Umbilical cord (tissue), 2 donors: ENCODE measurements at places on chromosomes 12 and 14. TPM values are rescaled to one million over a fixed set of nuclear protein-coding genes. Genes with fewer than 3 reads are reported as not detected.

- DNase-seq: peak; percentile 71
Measured at GRCh38 chr12:127809275-127809674, 457.7 kb upstream of the TMEM132C start.

GRCh38 chr14:81523616-81524015 lies 10.0 kb downstream of the SEL1L start:
- DNase-seq: no peak

DNA sequence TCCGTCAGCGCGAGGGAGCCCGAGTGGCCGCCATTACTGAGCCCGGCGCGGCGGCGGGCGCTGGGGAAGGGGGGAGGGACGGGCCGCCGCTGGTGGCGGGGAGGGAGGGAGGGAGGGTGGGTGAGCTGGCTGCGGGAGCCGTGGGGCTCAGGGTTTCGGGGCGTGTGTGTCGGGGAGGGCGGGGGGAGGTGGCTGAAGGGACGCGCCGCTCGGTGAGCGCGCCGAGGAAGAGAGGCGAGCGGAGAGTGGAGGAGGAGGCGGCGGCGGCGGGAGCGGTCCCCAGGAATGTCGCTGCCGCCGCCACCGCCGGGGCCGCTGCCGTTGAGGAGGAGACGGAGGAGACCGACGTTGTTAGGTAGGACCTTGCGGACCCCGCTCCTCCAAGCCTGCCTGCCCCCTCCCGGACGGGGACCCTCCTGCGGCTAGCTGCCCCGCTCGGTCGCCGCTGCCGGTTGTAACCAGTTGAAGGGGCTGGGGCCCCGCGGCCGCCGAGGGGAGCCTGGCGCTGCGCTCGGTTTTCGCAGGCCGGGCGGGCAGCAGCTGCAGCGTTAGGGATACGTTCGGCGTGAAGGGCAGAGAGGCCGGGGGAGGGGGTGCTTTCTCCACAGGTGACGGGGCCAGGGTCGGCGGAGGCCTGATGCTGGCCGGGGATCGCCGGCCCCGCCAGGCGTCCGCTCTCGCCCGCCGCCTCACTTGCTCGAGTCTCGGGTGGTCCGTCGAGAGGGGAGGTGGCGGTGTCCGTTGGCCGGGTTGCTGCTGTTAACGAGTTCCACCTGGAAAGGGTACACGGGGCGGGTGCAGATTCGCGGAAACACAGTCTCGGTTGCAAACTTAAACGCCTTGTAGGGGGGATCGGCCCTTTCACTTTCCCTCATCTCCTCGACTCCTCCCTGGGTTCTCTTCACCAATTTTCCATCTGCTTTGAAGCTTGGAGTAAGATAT lies at the start of gene ARHGAP5:
Gene ARHGAP5, plus strand, starts transcription at position 224 of the 942 bp plus-strand sequence. CDS start 13,366 bp downstream, outside the sequence.
- DNase-seq: no peak

GRCh38 chr12:104411826-104412641 lies 44.7 kb upstream of the CHST11 start:
- no peak for DNase-seq

DNA sequence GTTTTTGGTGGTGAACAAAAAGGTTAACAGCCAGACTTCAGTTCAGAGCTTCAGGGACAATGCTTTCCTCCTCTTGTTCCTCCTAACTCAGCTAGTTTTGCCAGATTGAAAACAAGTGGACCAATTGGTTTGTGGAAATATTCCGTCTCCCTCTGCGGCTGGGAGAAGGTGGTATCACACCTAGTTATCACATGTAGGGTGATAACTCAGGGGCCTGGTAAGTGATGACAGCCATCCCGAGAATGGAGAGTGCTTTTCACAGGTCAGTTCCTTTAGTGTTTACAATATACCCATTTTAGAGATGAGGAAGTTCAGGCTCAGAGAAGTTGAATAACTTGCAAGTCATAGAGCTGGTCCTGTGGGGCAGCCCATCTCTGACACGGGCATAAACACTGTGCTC lies 60.7 kb upstream of the DICER1 start:
- DNase-seq: no peak

DNA sequence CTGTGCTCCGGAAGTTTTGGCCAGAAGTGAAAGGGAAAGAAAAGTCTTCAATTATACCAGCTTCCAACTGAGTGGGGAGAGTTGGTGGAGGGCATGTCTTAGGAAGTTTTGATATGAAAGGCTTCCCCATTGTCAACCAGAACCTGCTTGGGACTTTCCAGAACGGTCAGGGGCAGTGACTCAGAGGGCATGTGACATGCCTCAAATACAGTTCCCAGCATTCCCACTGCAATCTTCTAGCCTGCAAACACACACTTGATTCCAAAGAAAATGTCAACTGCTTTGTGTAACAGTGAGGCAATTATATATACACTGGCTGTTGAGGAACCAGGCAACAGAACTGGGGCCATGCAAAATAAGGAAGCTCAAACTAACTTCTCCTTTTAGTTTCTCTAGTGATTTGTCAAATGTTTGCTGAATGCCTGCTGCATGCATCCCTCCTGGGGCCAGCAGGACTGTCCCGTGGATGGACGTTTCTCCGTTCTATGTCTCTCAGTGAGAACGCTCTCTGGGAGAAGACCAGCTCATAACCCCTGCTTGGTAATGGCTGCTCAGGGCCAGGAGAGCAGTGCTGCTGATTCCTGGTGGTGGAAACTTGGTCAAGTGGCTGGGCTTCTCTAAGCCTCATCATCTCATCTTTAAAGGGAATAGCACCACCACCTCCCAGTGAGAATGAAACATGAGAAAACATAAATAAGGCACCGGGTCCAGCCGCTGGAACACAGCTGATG lies 18.3 kb downstream of the SLC25A47 start:
- DNase-seq: peak; percentile 18

- DNase-seq: no peak
Measured at GRCh38 chr12:32102234-32102633, 4.4 kb upstream of the BICD1 start.

DNA sequence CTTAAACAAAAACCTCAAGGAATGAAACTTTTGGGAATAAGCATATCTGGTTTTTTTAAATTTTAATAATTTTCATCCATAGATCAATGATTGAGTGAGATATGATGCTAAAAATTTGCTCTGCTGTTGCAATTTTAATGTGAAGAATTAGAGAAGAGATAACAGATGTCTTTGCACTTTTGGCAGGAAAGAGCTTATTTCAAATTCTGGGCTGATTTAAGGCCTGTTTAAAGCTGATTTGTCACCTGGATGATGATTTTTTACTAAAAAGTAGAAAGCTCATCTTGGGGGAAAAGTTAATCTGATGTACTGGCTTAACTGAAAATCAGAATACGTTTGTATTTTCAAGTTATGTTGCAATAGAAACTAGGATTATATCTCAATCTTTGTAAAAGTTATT lies 268.9 kb upstream of the NOVA1 start:
- no peak for DNase-seq

GRCh38 chr12:55874443-55874842 lies 31.7 kb upstream of the MMP19 start:
- DNase-seq: no peak

GRCh38 chr12:88413646-88414045 lies 166.6 kb downstream of the KITLG start:
- no peak for DNase-seq

- DNase-seq: no peak
Measured at GRCh38 chr14:82779301-82779700, 1245.6 kb upstream of the SEL1L start.

DNA sequence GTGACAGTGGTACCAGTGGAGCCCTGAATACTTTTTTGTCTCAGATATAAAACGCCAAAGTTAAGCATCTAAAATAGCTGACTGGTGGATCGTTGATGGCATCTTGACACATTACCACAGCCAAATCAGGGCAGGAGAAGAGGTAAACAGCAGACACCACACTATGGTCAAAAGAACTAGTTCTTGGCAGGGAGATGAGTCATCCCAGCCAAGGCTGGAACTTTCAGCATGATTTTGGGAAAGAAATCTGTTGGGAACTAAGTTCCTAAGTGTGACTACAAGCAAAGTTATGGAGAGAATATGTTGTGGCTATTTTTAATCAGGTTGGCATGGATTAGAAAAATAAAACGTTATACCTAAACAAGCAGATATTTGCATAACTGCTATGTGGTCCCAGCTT lies 36.9 kb downstream of the LGR5 start:
- no peak for DNase-seq

GRCh38 chr14:92663049-92663448 lies 85.4 kb downstream of the LGMN start:
- no peak for DNase-seq

GRCh38 chr14:35161231-35161630 lies 38.9 kb downstream of the PRORP start:
- DNase-seq: no peak

- no peak for DNase-seq
Measured at GRCh38 chr14:80346395-80346794, 135.1 kb upstream of the DIO2 start.

GRCh38 chr12:6056406-6057240 lies 67.8 kb downstream of the VWF start:
- DNase-seq: no peak

DNA sequence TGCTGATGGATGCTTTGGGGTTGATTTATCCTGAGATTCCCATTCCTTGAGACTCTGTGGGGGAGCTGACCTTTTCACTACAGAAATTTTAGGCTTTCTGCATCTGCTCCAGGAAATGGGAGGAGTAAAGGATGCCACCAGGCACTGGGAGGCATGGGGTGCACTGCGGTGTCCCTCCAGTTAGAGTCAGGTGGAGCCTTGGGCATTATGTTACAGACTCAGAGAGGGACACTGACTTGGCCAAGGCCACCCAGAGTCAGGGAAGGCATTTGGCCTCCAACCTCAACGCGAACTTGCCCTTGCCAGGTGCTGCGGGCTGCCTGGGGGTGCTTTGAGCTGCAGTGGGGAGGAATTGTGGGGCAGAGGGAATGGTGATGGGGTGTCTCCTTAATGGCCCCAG lies 58.0 kb upstream of the TBX3 start:
- no peak for DNase-seq

GRCh38 chr14:70005281-70005805 lies 126.1 kb downstream of the SMOC1 start:
- DNase-seq: no peak

DNA sequence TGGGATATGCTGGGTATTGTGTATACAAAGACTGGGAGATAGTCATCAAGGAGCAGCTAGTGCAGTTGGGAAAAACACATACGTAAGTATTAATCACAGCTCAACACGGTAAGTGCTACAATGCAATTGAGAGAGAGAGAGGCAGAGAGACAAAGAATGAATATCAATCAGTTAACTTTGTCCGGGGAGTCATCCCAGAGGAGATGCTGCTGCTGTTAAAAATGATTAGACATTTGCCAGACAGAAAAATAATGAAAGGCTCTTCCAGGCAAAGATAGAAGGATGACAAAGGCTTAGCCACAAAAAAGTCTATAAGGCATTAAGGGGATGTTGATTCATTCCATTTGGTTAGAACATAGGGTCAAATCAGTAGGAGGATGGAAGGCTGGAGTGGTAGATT lies 45.1 kb downstream of the AKAP6 start:
- DNase-seq: no peak

DNA sequence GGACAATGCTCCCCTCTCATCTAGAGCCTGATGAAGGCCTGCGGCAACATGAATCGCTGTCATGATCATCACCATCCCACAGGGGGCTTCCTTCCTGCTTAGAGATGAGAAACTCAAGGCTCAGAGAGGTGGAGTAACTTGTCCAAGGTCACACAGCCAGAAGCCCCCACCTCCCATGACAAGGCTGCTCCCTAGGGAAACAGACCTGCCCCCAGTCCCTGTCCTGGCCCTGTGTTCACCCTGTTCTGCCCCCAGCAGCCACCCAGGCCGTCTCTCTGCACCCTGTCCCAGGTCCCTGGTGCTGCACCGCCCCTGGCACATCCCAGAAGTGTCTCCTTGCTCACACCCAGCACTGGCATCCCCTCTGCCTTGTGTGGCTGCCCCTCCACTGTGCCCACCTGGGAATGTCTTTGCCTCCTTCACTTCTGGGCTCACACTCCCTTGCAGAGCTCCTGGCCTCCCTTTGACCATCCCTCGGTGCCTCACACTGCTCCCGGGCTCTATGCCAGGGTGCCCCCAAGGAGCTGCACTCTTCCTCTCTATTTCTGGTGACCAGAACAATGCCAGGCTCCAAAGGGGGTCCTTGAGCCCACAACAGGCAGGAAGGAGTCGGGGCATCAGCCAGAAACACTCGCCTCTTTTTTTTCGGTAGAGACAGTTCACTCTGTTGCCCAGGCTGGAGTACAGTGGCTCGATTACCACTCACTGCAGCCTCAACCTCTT lies 70.5 kb downstream of the BCL11B start:
- DNase-seq: no peak

DNA sequence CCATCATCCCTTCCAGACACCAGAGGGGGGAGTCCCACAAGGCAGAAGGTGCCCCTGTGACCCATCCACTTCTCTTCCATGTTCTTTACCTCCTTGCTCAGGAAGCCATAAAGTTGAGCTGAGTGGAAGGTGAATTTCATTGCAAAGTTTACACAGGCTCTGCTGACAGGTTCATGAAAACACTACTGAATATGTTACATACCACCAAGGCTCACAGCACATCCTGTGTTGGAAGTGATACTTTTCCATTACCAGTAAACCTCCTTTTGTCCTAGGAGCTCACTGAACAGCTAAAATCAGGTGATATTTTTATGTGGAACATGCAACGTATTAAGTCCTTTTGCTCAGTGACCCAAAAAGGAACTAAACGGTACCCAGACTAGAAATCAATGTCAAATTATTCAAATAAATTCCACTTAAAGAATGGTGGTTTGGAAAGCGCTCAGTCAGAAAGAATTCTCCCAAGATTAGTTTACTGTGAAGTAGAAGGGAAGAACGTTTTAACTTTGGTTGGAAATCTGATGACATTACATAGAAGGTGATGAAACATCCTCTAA lies 196.2 kb upstream of the NUDT4 start:
- no peak for DNase-seq

DNA sequence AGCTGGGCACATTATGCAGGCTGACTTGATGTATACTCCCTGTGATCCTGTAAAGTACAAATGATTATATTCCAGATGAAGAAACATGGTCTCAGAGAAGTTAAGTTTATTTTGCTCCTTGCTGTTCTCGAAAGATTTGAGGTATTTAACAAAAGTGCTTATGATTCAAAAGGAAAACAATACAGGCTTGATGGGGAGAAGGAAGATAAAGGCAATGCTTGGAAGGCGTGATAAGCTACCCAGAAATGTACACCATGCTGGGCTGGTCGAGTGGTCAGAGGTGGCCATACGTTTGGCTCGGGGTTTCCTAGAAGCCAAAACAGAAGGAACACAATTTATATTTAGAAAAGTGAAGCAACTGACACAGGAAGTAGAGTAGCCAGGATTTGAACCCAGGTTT lies 201.0 kb downstream of the KTN1 start:
- DNase-seq: no peak

- no peak for DNase-seq
Measured at GRCh38 chr12:70842136-70842535, 78.4 kb downstream of the PTPRR start.

- no peak for DNase-seq
Measured at GRCh38 chr12:12819221-12819620, 6.1 kb downstream of the DDX47 start.

The A2M gene
- 124 TPM for total RNA-seq

The CNTN1 gene
- total RNA-seq: 88.6 TPM

The MMP14 gene
- 103 TPM for total RNA-seq

The HOXC11 gene
- total RNA-seq: 7.7 TPM

The TAS2R31 gene
- 32.5 TPM for total RNA-seq

The GPD1 gene
- 0.48 TPM for total RNA-seq
